GM18507 (cell line): ENCODE measurements at places on chromosomes 11 and 22.

- DNase-seq: no peak
These were observed 49.6 kb upstream of the SLC35C1 start for GRCh38 chr11:45755281-45755859.

GRCh38 chr22:24945430-24945829, 1.1 kb downstream of the LHFPL7 start:
- no peak for DNase-seq

DNA sequence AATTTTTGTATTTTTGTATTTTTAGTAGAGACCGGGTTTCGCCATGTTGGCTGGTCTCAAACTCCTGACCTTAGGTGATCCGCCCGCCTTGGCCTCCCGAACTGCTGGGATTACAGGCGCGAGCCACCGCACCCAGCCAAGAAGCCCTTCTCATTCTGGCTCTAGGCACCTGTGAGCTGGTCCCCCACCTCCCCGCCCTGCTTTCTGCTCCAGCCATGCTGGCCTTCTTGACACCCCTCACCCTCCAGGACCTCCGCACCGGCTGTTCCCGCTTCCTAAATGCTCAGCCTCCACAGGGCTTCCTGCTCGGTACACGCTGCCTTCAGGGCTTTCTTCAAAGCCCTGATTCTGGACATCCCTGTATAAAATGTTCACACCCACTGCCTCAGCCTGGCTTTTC, 5.5 kb upstream of the FXYD2 start:
- no peak for DNase-seq

- DNase-seq: no peak
These were observed 95.0 kb downstream of the AASDHPPT start for GRCh38 chr11:106172386-106172991.

- DNase-seq: no peak
These were observed 14.0 kb downstream of the DDX25 start for GRCh38 chr11:125918140-125918840.

- no peak for DNase-seq
These were observed 390 bp upstream of the CKAP5 start for GRCh38 chr11:46846510-46846830.

- no peak for DNase-seq
These were observed 638 bp upstream of the TENM4 start for GRCh38 chr11:79441461-79441875.

- no peak for DNase-seq
These were observed 67.3 kb downstream of the IGF2 start for GRCh38 chr11:2071748-2072385.

DNA sequence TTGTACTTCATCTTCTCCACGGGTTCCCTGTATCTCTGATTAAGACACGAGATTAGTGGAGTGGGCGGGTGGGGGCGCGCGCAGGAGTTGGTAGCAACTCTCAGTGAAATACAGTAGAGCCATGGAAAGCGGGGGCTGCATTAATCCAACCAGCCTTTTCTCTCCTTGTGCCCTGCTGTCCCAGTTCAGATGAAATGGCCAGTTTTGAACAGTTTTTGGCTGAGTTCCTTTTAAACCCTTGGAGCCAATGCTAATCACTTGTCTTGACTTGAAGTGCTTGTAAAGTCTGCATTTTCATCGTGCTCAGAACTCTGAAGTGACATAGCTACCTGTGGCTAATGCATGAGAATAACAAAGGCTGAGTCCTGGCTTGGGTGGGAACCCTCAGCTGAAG, 734 bp upstream of the TMEM123 start:
- no peak for DNase-seq

DNA sequence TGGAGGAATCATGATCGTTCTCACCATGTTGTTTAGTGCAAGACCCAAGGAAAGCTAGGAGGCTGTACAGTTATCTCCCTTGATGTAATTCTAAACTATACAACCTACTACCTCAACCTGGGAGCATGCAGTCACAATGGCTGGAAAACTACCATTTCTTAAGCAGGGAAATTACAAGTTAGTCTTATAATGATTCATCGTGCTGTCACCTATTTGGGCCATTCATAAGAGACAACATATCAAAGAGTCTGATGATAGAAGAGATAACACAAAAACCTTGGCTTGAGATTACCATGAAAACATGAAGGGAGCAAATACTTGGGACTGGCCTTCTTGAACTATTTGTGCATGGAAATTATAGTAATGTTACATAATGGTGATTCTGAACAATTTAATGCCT, 30.5 kb upstream of the BLID start:
- no peak for DNase-seq

DNA sequence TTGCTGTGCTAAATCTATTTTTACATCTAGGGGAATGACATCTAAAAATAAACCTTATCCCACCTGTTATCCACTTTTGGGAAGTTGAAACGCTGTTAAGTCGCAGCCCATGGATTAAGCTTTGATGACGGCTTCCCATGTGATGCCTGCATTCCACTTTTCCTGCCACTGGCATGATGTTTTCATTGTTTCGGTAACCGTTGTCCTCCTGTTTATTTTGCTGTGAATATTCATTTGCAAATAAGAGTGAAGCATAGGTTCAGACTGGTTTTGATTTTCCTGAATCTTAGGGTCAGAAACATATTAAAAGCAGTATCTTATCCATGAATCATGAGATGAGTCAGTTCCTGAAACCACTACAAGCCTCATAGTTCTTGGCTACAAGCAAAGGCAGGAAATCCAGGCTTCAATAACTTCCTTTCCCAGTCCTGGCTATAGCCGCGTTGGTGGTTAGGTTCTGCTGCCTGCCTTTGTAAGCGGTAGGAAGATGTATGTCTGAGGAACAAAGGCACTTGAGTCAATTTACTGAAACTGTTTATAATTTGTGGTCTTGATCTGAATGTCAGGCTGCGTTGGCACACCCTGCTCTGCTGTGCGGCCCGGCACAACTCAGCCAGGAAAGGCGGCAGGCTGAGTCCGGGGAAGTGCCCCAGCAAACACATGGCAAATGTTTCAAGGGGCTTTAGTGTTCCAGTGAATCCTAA, 19.4 kb downstream of the TEAD1 start:
- DNase-seq: no peak

GRCh38 chr22:21009638-21010425, 5.1 kb upstream of the P2RX6 start:
- no peak for DNase-seq

DNA sequence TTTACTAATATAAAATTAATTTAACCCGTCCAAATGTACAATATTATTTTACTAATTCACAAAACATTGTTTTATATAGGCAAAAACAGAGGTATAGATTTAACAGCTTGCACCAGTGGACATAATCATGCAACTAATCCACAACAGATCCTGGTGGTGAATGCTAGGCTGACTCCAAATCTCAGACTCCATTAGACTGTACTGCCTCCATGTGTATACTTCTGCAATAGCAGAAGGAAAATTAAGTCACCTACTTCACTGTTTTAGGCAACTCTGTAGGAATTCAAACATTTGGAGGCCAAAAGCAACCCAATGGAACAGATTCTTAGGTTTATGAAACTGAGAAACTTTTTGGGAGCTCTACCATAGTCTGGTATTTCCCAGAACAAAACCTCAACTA, 30.0 kb upstream of the RAB39A start:
- DNase-seq: no peak

GRCh38 chr11:81869351-81870065, 864.2 kb downstream of the FAM181B start:
- peak; percentile 17 for DNase-seq

DNA sequence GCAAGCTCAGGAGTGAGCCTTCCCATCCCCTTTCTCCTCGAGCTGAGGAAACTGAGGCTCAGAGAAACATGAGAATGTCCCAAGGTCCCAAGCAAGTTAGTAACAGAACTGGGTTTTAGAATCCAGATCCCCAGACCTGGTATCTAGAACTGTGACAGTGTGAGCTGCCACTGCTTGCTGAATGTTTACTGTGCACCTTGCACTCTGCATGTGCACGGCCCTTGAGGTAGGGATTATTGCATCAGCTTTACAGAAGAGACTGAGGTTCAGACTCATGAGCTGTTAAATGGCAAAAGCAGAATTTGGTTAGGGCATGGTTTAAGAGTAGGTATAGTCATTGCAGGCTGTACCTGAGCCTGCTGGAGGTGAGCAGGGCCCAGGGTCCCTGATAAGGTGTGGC, 3.8 kb upstream of the MPPED1 start:
- DNase-seq: no peak

DNA sequence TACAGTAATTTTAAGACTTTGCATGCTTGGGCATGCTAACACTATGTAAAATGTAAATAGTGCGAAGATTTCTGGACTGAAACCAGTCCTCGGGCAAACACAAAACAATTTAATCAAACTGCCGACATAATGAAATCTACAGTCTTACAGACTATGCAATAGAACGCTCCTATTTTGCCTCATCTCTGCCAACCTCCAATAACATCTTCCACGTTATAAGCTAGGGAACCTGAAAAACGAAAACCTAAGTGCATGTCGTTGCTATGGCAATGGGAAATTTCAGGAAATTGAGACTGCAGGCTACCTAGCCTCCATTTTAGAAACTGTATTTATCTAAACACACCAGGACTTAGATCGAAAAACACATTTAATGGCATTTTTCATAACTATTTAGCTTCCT, 1.1 kb downstream of the CSTF3 start:
- no peak for DNase-seq

GRCh38 chr11:66624450-66624849, 8.0 kb downstream of the RBM14 start:
- DNase-seq: no peak

- no peak for DNase-seq
These were observed 102.6 kb downstream of the CASP12 start for GRCh38 chr11:104795501-104796213.

GRCh38 chr11:26698224-26698623, 23.6 kb downstream of the SLC5A12 start:
- DNase-seq: no peak

DNA sequence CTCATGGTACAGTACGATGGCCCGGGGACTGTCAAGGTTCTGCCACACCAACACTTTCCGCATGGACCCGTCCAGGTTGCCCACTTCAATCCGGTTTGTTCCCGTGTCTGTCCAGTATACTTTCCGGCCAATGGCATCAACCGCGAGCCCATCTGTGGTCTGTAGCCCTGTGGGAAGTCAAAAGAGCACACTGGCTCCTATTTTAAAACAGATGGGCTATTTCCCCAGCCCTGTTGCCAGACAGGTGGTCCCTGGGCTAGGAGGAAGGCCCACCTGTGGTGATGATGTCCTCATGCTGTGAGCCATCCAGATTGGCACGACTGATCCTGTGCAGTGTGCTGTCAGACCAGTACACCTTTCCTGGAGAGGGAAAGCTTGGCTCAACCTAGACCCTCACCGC, 30.4 kb upstream of the CKAP5 start:
- DNase-seq: no peak

GRCh38 chr11:108122166-108122628, 830 bp downstream of the ACAT1 start:
- no peak for DNase-seq

GRCh38 chr11:85180528-85180927, 446.6 kb downstream of the DLG2 start:
- DNase-seq: no peak

- no peak for DNase-seq
These were observed 8.9 kb upstream of the RAB3IL1 start for GRCh38 chr11:61926235-61926634.

DNA sequence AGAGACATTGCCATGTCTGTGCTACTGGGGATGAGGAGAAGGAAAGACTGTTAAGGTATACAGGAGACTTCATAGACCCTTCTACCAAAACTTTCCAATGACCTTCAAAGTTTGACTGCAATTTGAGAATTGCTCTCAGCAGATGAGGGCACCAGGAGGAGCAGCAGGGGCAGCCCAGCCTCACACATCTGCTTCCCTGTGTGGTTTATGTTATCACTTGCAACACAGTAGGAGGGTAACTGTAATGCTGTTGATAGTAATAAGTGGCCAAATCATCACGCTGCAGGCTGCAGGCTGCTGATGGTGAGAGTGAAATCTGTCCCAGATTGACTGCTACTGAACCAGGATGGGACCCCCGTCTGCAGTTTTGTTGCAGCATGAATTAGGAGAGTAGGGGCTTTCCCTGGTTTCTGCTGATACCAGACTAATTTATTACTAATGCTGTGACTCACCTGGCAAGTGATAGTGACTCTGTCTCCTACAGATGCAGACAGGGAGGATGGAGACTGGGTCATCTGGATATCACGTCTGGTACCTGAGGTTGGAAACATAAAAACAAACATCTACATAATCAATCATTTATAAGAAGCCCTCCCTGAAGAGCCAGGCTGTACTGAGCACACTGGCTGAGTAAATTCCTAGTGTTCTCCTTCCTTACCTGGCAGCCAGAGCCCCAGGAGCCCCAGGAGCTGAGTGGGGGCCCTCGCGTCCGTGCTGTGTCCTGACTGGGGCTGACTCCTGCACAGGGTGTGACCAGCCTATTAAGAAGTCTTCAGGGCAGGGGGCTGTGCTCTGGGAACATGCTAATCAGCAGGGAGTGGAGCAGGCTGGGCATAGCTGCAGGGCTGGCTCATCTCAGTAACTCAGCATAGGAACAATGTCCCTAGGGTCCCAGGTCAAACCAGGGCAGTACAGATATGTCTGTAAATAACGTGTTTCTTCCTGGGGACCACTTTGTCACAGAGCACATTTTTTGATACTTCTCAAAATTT, 74.4 kb downstream of the GAB4 start:
- no peak for DNase-seq

- no peak for DNase-seq
These were observed 12.8 kb upstream of the PRR5 start for GRCh38 chr22:44689173-44689572.

DNA sequence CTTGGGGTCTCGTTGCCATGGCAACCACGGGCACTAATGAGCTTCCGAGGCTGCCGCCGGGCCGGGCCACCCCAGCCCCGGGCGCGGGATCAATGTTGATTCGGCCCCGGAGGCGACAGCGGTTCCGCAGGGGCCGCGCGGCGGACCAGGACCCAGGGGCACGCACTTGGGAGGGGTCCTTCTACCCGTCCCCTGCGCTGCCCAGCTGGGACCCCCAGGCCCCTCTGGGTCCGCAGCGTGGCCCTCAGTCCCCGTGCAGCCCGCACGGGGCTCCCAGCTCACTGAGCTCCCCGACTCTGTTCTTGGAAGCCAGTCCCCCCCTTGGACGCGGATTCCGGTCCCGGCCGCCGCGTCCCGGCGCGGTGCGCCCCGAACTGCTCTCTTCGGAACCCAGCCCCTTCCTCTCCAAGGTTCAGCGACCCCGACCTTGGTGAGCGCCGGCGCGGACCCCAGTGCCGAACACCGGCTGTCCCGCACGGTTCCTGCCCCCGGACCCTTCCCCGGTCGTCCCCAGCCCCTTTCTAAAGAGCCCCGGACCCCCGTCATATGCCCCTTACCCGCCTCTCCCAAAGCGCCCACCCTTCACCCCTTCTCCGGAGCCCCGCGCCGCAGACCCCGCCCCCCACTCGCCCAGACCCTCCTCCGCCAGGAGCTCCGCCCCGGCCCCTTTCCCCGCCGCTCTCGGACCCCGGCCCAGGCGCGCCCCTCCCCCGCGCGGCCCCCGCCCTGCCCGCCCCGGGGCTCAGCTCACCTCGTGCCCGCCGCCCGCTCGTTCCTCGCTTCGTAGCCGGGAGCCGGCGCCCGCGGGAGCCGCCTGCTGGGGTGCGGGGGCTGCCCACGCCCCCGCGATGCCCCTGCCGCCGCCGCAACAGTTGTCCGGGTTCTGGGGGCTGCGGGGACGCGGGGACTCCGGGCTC, 18.3 kb upstream of the SHISAL1 start:
- DNase-seq: no peak
